ENCODE measurements at places on chromosomes 1 and 21. TPM values are rescaled to one million over a fixed set of nuclear protein-coding genes. Genes with fewer than 3 reads are reported as not detected.

Gene RAP1GAP
- not detected for total RNA-seq

Gene VASH2
- not detected for total RNA-seq

DNA sequence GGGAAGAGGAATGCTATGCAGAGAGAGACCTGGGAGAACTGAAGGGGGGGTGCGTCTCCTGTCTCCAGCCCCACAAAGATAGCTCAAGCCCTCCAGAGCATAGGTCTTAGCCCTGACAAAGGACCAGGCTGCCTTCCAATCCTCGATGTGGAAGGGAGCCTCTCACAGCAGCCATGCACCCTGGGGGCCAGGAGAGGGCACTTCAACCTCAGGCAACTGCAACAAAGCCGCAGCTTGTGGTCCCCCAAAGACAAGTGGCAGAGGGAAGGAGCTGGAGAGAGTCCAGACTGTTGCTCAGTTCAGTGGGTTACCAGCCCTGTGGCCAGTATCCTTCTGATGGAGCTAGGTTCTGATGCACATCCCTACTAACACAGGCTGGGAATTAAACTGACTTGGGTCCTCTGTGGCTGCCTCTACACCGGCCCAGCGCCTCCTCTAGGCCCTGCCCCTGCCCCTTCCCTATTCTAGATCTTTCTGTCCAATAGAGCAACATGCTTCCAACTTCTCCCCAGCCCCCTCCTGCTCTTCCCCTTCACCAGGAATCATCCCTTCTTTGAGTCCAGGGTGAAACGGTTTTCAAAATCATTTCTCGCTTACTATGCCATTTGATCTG is 100.7 kb upstream of the SPATA6 start:
- no peak for DNase-seq

Gene IL12RB2
- total RNA-seq = 14.0 TPM

DNA sequence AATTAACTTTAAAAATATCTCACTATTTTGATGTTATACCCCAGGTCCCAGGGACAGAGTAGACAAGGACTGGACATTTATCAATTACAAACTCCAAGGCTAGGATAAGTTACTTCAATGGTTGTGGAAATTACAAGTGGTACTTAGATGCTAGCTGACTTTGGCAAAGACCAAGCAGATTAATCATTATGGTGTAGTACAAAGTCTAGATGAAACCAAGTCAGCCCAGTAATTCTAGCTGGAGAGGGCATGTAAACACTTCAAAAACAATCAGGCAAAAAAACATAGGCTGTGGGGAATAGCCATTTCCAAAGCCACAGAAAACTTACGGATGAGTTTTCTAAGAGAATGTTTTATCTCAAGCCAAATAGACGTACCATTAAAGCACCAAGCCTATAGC is 124.5 kb downstream of the TSEN15 start:
- DNase-seq = no peak

Gene EFNA1
- total RNA-seq = 35.1 TPM

Measured in gastrocnemius medialis (tissue), 4 donors.